ENCODE measurements at places on chromosomes 6 and 20.

DNA sequence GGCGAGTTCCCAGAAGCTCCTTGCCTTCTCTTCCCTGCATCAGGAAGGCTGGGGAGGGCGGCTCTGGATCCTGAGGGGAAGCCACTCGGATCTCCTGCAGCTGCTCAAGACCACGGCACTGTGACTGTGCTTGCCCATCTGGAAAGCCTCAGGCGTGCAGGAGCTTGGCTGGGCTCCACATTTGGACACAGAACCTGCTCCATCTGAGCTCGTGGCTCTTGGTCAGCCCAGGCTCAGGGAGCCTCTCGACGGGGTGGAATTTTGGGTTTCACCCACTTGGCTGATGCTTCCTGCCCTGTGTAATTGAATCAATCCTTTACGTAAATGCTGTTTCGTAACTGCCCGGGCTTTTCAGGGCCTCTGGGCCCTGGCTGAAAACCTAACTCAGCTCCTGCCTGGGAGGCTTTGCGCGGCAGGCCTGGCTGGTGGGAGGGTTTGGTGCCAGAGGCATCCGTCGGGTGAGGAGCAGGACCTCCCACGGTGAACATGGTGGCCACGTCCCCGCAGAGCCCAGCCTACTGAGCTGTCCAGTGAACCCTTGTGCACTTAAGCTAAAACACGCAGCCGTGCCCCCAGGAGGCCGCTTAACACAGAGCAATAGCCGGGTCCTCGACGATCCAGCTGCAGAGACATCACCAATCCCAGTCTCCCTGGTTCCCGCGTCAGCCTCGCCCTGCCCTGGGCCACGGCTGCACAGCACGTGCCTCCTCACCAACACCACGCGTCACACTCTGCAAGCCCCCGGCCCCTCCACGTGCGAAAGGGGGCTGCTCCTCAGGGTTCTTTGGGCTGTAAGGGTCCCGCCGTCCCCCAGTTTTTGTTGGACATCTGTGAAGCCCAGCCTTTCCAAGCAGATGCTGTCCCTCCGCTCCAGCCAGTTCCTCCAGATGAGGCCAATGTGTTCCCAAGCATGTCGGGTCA lies 241.0 kb downstream of the DLL1 start:
- DNase-seq: no peak

DNA sequence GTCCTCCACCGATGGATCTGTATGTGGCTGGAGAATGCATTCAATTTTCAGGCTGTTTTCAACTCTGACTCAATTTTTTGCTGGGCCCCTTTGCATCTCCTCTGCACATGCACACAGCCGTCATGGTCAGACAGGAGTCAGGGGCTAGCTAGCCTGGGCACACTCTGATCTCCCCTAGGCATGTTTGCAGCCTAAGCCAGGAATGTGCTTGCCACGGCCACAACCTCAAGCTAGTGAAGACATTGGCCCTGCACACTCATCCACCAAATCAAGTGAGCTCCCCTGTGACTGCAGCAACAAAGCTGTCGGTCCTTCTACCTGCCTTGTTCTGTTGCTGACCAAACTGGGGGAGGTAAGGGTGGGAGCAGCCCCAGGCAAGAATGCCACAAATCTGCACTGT lies 300.5 kb downstream of the ESR1 start:
- DNase-seq: no peak

DNA sequence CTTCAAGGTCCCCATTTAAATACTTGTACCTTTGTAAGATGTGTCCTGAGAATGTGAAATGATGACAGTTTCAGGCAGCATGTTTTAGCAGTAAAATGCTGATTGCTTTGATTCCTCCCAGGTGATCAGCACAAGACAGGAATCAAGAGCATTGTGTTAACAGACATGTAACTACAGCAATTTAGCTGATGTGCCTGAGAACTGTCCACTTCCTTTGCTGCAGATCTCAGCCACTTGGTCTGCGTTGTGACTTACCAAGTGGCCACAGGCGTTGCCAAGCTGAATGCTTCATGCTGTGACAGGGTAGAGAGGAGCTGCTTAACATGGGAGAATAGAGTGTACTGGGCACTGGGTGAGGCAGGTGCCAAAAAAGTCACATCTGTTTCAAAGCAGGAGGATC lies 767.0 kb upstream of the POU3F2 start:
- no peak for DNase-seq

DNA sequence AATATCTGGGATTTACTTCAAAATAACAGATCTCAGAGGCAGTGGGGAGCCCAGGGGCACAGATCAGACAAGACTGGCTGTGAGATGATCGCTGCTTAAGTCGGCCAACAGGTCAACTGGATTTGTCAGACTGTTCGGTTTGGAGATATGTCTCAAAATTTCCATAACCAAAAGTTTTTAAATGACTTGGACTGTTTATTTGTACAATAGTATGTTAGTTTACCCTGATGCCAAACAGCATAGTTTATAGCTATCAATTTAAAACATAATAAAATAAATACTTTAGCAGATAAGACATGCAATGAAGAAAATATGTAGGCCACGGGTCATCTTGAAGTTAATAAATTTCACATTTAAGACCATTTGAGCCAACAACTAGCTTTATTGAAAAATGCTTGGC lies 126.7 kb downstream of the IRF4 start:
- no peak for DNase-seq
